Fibroblast of mammary gland (primary cell): ENCODE measurements at places on chromosomes 3 and 15.

GRCh38 chr3:66442254-66443117, 58.3 kb downstream of the LRIG1 start:
- peak; percentile 90 for DNase-seq

DNA sequence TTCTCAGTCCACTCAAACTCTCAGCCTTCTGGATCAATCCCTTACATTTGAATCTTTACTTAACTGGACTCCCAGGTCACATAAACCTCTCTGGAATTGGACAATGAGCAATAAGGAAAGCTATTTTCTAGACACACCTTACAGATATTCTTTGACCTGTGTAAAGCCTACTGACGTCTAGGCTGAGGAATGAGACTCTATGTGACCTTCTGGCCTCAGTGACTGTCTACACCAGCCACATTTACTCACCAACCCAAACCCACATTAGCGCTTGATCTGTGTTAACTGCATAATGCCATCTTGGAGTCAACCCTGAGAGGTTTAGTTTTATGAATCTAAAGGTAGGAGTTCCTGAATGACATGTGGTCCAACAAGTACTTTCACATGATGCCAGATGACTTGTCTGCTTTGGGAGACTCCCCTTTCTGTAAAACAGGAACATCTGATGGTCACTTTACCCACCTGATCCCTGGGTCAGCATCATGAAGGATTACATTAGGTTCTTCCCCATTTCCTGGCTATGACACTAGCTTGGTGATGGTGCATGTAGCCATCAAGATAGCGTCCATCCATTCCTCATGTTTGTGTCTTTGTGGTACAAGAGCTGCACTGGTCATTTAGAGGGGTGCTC, 11.4 kb upstream of the COMMD2 start:
- DNase-seq: no peak

DNA sequence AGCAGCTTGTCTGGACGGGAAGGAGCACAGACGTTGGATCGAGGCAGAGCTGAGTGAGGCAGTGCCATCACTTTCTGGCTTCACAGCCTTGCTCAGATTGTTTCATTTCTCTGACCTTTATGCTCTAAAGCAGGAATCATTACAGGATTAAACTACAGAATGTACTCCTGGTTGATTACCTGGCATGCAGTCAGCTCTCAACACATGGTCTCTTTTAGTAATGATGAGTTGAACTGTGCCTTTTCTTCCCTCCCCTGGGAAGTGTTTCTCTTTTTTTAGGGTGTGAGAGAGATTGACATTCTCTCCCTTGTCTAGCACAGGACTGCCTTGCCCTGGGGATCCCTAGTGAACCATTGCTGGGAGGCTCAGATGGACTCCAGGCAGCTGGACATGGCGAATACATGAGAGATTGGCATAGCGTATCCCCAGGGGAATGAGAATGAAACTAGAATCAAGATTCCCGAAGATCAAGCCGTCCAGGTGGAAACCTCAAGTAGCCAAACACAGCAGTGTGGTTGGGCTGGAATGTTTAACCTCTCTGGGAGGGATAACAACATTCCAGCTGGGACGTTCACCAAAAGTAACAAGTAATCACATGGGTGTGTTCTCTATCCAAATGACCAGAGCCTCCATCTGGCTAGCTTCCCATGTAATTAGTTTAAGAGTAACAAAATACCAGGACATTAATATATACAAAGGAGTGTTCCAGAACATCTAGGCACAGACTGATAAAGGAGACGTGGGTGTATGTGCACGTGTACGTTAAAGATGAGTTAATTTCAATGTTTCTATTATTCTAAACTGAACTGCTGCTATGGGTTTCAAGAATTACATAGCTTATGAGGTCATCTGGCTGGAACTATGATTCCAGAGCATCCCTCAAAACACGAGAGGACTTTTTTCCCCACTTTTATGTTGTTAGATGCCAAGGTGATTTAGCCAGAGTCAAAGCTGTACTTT, 118.6 kb upstream of the NR2E3 start:
- DNase-seq: peak; percentile 85

GRCh38 chr3:48271763-48272498, 31.0 kb downstream of the ZNF589 start:
- DNase-seq: no peak

- DNase-seq: no peak
These were observed 12.2 kb upstream of the SNRPA1 start for GRCh38 chr15:101307048-101307896.

DNA sequence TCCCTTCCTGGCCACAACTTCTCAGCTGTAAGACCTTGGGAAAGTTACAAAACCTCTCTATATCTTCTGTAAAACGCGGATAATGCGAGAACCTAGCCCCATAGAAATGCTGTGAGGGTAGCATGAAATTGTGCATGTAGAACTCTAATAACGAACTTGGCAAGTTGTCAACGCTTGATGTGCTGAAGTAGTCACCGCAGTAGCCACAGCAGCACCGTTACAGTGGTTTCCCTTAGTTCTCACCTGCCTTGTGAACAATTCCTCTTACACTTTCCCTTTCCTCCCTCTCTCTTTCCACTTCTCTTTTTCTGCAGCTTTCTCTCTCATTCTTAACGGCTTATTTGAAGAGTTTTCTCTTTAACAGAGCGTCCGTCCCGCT, 447 bp upstream of the SHQ1 start:
- peak; percentile 43 for DNase-seq

GRCh38 chr15:86903642-86904421, 824.2 kb downstream of the AGBL1 start:
- DNase-seq: no peak

- DNase-seq: peak; percentile 85
These were observed 656.8 kb upstream of the NECTIN3 start for GRCh38 chr3:110414855-110415254.

DNA sequence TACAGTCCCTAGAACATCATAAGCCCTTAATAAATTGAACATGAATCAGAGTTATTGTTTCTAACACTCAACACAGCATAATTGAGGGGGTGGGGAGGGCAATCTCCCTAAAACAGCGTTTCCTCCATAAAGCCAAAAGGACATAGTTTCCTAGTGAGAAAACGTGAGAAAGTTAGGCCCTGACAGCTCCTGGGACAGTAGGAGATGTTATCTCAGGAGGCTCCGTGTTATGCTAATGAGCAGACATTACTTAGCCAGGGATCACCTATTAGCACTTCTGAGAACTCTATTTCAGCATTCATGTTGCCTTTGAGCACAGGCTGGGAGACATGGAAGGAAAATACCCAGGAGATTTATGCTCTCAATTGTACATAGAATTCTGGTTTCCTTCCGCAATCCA, 229.1 kb upstream of the ADAMTS9 start:
- DNase-seq: no peak

DNA sequence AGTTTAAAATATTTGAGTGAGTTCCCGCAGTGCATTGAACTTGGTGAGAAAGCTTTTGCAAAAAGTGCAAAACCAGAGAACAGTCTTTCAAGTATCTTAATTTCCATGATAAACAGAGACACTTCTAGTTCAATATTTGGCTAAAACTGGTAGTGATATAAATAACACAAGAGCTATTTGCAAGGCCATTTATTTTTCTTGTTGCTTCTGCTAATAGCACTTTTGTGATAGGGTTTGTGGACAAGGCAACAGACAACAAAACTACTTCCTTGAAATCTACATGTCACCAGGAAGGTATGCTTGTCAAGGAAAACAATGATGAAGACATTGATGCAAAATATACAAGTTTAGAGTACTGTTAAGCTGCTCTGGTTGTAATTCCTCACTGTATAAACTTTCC, 1225.1 kb downstream of the OTOL1 start:
- no peak for DNase-seq

DNA sequence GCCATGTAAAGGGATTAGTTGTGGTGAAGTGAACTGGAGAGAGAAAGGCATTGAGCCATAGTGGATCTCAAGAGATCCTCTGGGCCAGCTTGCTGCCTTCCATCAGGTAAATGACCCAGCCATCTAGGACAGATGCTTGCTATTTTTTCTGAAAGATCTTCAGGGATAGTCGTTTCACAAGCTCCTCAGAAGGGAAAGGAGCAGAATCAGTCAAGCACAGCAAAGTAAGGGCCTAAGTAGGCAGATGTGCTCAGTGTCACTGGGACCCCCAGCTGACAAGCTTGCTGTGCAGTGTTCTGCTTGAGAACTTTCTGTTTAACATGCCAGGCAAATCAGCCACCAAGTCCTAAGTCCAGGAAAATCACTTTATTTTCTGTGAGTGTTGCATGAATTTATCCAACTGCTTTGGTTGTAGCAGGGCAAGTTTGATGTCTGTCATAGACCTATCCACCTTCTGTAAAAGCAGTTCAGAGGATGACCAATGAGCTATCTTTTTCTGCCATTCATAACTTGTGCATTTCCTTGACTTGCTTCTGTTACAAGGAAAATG, 319.8 kb downstream of the IL5RA start:
- DNase-seq: no peak

- DNase-seq: no peak
These were observed 5.9 kb upstream of the TKT start for GRCh38 chr3:53261712-53262111.

DNA sequence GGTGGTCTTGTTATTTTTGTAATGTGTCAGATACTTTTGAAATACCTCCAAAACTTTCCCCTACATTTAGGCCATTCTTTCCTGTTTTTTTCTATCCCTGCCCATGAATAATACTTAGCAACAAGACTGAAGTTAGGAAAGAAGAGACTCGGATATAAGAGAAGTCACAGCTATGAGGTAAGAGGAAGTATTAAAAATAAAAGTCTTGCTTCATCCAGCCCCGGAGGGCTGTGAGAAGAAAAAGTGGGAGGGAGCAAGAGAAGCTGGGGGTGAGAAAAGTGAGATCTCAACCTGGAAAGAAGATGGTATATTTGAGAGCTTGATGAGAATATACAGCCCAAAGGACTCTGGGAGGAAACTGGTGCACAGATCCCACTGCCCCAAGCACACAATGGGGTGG, 213.5 kb upstream of the CDIN1 start:
- peak; percentile 67 for DNase-seq

GRCh38 chr3:179332240-179332639, 9.4 kb downstream of the ZNF639 start:
- DNase-seq: no peak

- peak; percentile 34 for DNase-seq
These were observed 11.2 kb upstream of the ALCAM start for GRCh38 chr3:105355408-105356061.

GRCh38 chr3:138846262-138846791, 11.6 kb upstream of the PIK3CB start:
- no peak for DNase-seq

DNA sequence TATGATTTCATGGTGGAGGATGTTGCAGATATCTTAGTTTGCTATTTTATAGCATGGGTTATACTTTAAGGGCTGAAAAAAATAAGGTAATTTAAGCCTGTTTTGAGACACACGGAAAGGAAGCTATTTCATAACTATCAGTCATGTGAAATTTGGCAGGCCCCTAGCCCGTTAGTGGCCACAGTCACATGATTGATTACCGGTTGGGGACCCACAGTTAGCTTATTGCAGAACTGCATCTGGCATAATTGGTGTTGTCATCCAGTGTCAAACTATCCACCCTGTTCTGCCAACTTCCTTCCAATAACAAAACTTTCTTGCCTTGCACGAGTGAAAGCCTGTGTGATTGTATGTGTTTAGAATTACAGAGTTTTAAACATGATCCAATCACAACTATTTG, 35.2 kb downstream of the FNDC3B start:
- DNase-seq: peak; percentile 52

- DNase-seq: no peak
These were observed 455 bp upstream of the TRPM1 start for GRCh38 chr15:31102039-31102321.

DNA sequence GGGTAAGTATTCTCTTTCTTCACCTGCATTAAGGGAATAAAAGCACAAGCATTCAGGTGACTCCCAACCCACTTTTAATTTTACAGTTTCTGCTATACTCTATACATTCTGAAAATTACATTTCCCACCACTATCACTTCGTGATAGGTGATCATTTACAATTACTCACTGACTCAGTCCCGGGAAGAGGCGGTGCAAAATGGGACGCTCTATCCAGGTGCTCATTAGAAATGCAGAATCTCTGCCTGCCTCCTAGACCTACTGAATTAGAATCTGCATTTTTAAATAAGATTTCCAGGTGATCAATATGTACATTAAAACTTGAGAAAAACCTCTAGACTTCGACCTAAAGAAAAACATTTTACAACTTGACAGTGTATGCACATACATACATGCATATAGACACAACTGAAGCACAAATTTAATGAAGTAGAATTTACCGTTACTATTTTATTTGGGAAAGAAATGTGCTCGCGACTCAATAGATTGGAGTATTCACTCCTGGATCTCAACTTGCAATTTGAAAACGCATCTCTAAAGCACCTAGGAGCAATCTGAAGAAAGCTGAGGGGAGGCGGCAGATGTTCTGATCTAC, 598 bp upstream of the TGFBR2 start:
- DNase-seq: no peak

GRCh38 chr15:58985443-58985842, 2.0 kb upstream of the RNF111 start:
- DNase-seq: peak; percentile 49

- DNase-seq: no peak
These were observed 7.9 kb downstream of the CCR1 start for GRCh38 chr3:46200211-46200610.

DNA sequence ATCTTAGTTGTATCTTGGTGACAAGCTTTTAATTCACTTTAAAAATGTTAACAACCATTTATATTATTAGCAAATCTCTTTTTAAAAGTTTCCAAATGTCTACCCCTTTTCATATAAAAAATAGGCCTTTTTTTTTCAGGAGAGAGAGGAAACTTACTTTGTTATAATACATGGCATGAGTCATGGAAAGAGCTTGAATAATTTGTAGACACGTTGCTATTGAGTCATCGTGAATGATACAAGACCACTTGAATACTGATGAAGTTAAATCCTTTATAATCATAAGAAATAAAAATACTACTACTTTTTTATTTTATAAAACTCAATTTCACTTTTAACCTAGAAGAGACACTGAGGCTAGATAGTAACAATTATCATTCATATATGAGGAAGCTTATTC, 70.3 kb upstream of the BBX start:
- DNase-seq: peak; percentile 78

DNA sequence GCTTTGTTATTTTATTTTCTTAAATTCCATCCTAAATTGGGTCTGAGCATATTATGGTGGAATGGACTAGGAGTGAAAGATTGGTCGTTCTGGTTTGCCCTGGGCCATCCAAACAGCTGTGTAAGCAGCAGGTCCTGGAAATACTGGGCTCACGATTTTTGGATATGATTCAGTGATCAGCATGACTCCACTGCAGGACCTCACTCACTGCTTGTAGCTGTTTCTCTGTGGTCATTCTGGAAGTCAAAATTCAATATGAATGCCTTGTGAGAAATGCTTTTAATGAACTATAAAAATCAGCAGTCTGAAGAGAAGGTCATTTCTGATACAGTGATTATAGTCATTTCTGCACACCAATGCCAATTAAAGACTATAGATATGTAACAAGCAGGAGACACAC, 185.0 kb downstream of the RBMS3 start:
- DNase-seq: peak; percentile 61
